ENCODE measurements at places on chromosomes 5 and 9. TPM values are rescaled to one million over a fixed set of nuclear protein-coding genes. Genes with fewer than 3 reads are reported as not detected.

FAM221B gene
- not detected for polyA plus RNA-seq

C5orf47 gene
- not detected for polyA plus RNA-seq

GDA gene
- not detected for polyA plus RNA-seq

MCTP1 gene
- polyA plus RNA-seq: 79.3 TPM

OR1J2 gene
- polyA plus RNA-seq: not detected

SAPCD2 gene
- polyA plus RNA-seq: 11.5 TPM

PAIP2 gene
- 52.1 TPM for polyA plus RNA-seq

FAM81B gene
- polyA plus RNA-seq: not detected

OTULIN gene
- polyA plus RNA-seq: 4.4 TPM

CARTPT gene
- not detected for polyA plus RNA-seq

C5orf22 gene
- 11.7 TPM for polyA plus RNA-seq

EFCAB9 gene
- polyA plus RNA-seq: not detected

BASP1 gene
- 58.5 TPM for polyA plus RNA-seq

FBLL1 gene
- 2.5 TPM for polyA plus RNA-seq

ZNF454 gene
- 0.08 TPM for polyA plus RNA-seq

DNA sequence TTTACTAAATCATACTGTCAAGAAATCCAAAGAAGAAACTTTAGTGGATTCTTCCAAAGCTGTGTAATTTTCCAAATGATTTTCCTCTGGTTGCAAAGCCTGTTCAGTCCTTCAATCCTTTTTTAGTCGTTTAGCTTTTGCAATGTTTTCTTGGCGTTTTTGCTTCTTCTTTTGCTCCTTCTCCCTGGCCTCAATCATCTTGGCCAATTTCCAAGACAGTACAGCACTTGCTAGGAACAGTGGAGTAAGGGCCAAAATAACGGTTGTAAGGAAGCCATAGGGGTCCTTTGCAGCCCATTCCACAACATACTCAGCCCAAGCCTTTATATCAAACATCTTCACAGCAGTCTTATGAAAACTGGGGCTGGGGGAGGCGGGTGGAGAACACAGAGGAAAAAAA is 2.4 kb downstream of the SMIM15 start:
- DNase-seq: no peak

GRCh38 chr5:135453613-135454012 is 1.5 kb upstream of the TIFAB start:
- no peak for DNase-seq

GRCh38 chr9:129075996-129076639 is 4.8 kb upstream of the DOLPP1 start:
- DNase-seq: no peak

DNA sequence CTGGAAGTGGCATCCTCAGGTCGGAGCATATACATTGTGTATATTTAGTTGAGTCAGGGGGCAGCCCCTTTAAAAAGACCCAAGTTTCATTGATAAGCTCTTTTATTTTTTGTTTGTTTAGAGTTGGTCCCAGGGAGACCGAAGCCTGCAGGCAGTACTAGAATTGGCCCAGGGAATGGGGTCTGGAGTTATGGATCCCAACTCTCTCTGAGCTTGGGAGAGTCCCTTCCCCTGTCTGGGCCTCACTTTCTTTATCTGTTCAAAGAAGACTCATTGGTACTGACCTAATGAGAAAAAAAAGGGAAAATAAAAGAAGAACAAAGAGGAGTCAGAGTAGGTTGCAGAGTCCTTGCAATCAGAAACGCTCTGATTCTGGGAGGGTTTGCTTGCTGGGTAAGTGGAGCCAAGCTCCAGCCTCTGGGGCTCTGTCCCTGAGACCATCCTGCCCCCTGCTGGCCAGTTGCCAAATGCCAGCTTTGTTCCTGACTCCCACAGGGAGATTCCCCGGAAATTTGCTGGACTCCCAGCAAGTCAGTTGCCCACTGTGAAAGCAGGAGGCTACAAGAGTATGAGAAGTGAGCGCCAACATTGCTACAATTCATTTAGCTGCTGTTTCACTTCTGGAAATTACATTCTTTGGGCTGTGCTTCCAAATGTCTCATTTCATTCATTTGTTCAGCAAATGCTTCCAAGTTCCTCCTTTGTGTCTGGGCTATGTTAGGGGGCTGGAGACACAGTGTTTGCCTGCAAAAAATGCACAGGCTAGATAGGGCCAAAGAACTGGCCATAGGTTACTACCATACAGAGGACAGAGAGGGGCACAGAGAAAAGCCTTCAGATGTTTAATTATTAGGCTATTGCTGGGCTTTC is 156.2 kb downstream of the MELK start:
- DNase-seq: peak; percentile 85

DNA sequence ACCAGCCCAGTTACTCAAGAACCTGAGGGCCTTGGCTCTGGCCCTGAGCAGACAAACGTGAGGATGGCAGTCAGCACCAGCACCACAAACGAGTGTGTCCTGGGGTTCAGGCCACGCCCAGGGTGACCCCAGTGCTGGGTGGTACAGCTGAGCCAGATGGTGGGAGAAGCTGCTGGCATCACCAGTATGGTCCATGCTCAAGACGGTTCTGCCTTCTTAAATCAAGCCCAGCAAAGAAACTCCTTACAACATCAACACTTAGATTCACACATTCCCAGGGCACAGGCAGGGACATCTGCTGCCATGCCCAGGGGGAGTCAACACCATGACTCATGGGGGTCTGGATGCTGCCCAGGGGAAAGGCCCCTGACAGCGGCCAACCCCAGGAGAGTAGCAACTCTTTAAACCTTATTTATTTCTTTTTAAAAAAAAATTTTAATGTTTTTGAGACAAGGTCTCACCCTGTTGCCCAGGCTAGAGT is 31.3 kb downstream of the IPPK start:
- DNase-seq: no peak

DNA sequence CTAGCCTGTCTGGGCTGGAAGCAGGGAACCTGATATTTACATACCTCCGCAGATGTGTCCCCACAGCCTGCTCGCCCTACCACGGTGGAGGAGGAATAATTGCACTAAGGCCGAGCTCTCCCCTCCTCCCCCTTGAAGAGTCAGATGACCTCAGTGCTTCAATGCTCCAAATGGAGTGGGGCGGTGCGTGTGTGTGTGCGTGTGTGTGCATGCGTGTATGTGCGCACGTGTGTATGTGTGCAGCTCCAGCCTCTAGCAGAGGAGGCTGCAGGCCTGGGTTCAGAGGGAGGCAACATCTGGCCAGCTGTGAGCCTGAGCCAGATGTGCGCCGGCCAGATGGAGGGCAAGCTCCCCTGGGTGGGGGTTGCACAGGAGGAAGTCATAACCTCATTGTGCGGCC is 90.5 kb downstream of the NRG2 start:
- no peak for DNase-seq

DNA sequence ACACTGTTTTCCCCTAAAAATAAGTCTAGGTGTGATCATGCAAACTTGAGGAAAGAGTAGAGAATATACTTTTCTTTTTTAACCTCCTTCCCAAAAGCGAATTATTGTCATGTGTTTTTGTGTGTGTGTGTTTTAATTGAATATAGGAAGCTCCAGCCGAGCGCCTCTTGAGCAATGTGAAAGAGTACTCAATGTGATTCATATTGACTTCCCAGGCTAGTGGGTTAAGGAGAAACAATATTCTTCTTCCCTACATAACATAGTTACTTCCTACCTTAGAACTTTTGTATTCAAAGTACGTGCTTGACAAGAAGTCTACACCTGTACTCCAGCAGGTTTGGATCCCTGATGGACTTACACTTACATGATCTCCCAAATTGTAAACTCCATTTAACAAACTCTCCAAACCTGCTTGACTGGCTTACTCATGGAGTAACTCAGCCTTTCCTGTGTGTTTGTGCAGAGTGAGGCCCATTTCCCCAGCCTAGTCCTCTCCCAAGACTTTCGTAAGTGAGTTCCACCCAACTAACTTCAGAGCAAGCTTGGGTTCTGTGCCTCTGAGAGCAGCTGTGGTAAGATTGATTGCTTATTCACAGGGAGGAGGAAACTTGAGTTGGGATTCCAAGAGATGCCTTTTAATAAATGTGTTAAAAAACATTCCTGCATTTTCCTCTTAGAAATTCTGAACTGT is 9.3 kb downstream of the SLC28A3 start:
- no peak for DNase-seq

DNA sequence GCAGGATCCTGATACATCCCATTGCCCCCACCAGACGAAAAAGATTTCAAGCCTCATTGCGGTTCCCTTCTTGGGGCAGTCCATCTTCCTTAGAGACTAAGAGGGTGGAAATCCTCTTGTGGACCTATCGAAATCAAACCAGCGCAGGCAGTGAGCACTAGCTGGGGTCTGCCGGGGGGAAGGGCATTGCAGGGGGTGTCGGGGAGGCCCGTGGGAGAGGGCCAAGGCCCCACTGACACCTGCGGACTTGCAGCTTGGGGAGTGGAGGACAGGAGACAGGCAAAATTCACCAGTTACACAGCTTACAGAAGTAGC is 522 bp downstream of the BTNL9 start:
- no peak for DNase-seq

DNA sequence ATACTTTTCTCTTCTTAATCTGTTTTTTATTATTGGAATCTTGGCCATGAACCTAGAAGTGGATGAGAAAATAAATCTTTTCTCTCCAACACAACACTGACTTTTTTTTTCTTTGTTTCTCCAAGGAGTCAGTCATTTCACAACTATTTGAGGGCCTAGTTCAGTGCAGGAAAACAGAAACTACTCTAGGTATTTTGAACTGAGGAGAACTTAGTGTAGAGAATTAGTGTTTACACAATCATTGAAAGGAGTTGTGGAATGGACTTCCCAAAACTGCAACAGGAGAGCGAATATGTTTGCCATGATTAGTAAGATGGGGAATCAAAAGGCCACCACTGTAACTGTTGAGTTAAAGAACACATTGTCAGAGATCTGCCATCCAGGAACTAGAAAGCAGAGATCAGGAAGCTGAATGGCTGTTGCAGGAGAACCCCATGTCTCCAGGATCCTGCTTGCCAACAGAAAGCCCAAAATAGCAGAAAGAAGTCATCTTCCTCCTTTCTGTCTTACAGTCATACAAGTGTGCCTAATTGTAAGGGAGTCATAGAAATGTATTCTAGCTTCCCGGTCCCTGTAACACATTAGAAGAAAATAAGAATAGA is 20.3 kb upstream of the PCDH1 start:
- no peak for DNase-seq

- DNase-seq: peak; percentile 31
Observed at GRCh38 chr5:84255315-84255714, 129.4 kb downstream of the EDIL3 start.

DNA sequence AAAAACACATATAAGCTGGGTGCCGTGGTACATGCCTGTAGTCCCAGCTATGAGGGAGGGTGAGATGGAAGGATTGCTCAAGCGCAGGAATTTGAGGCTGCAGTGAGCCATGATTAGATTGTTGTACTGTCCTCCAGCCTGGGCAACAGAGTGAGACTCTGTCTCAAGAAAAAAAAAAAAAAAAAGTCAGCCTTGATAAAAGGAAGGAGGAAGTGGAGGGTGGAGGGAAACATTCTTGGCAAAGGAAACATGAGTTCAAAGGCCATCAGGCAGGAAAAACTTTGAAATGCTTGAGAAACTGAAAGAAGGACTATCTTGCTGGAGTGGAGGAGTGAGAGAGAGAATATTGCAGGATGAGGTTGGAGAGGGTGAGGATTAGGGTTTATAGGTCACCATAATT is 18.3 kb upstream of the ANKHD1 start:
- peak; percentile 61 for DNase-seq

GRCh38 chr5:56545016-56545415 is 270.3 kb upstream of the MAP3K1 start:
- DNase-seq: no peak

DNA sequence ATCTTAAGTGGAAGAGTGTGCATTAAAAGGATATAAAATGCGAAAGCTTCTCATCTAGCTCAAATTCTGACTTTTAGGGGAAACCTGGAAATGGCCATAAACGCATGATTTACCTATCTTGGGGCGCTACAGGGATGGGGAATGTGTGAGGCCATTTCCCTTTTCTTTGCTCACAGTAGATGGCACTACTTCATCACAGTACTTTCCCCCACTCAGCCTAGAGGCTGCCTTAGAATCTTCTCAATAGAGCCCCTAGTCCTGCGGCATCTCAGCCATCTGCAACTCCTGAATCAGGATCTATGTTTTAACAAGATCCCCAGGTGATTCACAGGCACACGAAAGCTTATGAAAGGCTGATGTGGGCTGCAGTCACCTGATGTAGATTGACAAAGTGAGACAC is 110.8 kb downstream of the LHFPL2 start:
- DNase-seq: peak; percentile 61

GRCh38 chr9:92634712-92635605 is 35.0 kb downstream of the IPPK start:
- DNase-seq: peak; percentile 78

GRCh38 chr9:78196258-78196657 is 39.6 kb upstream of the CEP78 start:
- DNase-seq: no peak

GRCh38 chr9:131732636-131733289 is 7.1 kb downstream of the RAPGEF1 start:
- DNase-seq: no peak

GRCh38 chr5:14204785-14205321 is 61.7 kb downstream of the TRIO start:
- DNase-seq: peak; percentile 93

- no peak for DNase-seq
Observed at GRCh38 chr5:158925314-158925713, 174.4 kb downstream of the EBF1 start.

GRCh38 chr5:168104811-168105481 is 186.5 kb upstream of the WWC1 start:
- no peak for DNase-seq

- DNase-seq: peak; percentile 16
Observed at GRCh38 chr5:56525113-56525512, 290.2 kb upstream of the MAP3K1 start.

GRCh38 chr5:178801021-178801420 is 58.7 kb upstream of the ZNF354B start:
- no peak for DNase-seq

DNA sequence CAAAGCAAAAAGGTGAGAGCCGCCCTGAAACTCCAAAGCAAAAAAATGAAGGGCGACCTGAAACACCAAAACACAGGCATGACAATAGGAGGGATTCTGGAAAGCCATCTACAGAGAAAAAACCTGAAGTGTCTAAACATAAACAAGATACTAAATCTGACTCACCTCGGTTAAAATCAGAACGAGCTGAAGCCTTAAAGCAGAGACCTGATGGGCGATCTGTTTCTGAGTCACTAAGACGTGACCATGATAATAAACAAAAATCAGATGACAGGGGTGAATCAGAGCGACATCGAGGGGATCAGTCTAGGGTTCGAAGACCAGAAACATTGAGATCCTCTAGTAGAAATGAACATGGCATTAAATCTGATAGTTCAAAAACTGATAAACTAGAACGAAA is 108.8 kb downstream of the NIPBL start:
- DNase-seq: no peak
